ENCODE measurements at places on chromosomes 2 and 18.

GRCh38 chr18:74376523-74376922 is 60.9 kb downstream of the C18orf63 start:
- DNase-seq, result no peak

DNA sequence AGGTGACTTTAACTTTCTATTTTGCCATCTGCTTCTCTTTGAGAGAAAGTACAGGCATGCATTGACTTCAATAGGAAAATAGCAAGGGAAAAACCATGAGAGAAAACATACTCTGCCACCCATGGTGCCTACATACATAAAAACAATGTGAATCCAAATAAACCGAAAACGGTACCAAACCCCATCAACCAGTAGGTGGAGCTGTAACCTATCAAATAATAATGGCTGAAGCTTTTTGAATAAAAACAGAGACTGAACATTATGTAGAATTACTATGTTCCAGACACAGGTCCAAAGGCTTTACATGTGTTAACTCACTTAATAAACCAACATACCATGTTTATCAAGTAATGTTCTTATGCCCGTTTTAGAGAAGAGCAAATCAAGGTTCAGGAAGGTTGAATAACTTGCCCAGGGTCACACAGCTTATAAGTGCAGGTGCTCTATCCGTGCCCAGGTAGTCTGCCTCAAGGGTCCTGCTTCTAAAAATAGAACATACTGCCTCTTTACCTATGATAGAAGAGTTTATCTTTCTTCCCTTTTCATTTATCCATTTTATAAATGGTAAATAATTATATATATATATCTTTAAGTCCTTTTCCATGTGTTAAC is 293.9 kb upstream of the SYT4 start:
- no peak for DNase-seq

DNA sequence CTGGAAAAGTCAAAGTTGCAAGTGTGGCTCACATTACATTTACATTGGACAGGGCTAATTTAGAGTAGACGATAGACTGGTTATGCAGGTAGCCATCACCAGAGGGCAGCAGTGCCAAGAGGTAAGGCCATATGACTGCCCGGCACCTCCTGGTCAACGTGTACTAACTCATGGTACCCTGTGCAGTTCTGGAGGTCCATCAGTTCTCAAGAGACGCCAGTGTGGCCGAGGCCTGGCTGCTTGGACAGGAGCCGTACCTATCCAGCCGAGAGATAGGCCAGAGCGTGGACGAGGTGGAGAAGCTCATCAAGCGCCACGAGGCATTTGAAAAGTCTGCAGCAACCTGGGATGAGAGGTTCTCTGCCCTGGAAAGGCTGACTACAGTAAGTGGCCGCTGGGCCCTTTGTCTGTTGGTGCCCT is 65.8 kb upstream of the EML6 start:
- DNase-seq, result peak; percentile 57

GRCh38 chr2:168780669-168781071 is 21.8 kb upstream of the NOSTRIN start:
- DNase-seq, result no peak

GRCh38 chr2:58347810-58348209 is 106.7 kb upstream of the FANCL start:
- DNase-seq, result no peak

GRCh38 chr2:86350751-86351150 is 13.3 kb upstream of the REEP1 start:
- DNase-seq, result no peak

DNA sequence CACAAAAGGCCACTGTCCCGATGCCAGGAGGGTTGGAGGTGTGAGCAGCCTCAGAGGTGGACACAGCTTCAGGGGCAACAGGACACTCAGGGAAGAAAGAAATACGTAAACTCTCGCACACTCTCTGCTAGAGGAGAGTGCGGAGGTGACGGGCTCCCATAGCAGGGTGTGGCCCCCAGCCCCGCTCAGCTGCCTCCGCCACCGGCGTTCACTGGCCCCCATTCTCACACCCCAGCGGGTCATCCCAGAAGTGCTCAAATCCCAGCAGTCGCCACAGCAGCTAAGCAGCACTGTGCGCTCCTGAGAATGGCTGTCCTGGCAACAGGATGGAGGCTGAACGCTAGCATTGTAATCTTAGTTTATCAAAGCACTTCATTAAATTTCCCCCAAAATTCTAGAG is 315.6 kb upstream of the SALL3 start:
- no peak for DNase-seq

- no peak for DNase-seq
Measured at GRCh38 chr2:207660994-207661393, 35.8 kb upstream of the METTL21A start.

DNA sequence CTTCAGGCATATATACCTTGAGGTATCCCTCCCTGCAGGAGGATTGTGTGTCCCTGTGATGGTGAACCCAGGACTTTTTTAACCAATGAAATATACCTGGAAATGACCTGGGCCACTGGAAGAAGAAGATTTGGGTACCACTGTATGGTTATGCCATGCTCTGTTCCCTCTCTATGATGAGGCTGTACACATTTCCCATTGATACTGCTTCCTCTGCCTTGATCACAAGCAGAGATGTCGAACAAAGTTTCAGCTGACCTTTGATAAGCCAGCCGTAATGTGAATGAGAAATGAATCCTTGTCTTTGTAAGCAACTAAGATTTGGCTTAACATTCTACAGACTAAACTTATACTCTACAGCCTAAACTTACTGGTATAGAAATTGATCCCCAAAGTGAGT is 78.4 kb upstream of the SPOPL start:
- DNase-seq, result no peak

GRCh38 chr2:26612522-26613240 is 28.5 kb downstream of the CIB4 start:
- no peak for DNase-seq

- no peak for DNase-seq
Measured at GRCh38 chr2:6645004-6645403, 220.7 kb downstream of the CMPK2 start.

DNA sequence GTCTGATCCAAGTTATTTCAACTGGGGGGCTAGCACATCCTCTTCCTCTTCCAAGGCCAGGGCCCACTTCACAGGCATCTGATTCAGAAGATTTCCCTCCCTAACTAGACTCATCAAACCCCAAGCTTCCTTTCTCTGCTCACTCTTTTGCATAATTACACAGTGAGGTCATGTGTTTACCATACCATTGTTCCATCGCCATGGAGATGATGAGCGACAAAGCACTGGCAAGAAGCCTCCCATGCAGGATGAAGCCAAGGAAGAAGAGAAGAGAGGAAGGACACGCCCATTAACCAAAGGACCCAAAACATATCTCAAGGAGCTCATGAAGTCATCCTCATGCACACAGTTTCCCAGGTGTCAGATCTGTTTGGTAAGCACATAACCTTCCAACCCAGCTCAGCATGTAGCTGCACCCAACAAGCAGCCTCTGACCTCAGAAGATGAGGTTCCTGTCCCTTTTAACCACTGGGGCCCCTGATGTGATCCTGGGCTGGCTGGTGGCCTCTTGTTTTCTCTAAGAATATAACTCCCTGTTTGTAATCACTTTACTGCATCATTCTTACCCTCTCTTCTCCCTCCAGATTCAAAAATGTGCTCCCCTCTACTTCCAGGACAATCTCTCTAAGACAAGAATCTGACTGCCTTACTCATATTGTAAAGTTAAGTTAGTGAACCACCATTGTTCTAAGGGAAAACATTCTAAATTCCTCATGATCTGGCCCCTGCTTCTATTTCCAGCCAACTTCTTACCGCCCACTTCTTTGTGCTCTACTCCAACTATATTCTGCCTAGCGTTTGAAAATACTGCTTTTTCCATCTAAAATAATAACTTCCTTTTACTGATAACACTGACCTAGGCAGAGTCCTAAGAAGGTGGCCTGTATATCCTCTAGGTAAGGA is 190.1 kb downstream of the TTC32 start:
- DNase-seq, result no peak

GRCh38 chr2:241007880-241008710 is 9.7 kb downstream of the SNED1 start:
- DNase-seq, result peak; percentile 9

DNA sequence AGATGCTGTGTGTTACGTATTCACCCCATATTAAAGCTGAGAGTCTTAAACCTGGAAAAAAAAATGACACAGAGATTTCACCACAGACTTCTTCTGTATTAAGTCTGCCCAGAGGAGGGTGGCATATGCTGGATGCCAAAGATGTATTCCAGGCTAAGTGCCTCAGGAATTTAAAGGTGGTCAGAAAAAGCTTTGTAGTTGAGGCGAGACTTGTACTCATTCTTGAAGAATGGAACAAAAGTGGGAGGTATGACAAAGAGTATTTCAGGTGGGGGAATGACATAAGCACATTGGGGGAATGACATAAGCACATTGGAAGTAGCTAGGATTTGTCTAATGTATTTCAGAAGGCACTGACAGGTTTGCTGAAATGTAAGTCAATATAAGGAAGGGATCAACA is 98.6 kb downstream of the BABAM2 start:
- DNase-seq, result no peak

DNA sequence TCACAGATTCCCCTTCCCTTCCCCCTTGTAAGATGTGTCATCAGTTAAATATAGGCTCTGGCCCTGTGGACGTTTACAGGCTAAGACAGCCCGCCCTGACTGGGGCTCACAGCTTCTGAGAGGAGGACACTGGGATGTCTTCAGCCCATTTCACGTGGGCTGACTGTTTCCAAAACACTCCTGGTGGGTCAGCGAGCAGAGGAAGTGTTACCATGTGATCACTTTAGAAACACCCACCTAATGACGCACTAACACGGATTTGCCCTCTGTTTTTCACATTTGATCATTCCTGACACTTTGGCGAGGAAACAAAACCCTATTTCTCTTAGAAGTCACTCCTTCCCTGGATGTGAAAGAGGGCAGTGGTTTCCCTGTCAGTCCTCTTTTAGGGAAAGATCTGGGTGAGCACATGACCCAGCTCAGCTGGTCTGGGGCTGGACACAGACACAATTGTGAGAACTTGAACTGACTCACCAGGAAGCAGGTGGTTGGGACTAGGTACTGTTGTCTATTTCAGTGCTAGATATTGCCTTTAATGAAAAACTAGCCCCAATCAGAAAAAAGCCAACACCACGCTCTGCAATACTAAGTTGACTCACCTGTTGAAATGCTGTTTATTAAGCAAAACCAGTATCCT is 38.8 kb downstream of the BMP10 start:
- DNase-seq, result peak; percentile 50

GRCh38 chr18:44586782-44587524 is 93.7 kb upstream of the SETBP1 start:
- no peak for DNase-seq

DNA sequence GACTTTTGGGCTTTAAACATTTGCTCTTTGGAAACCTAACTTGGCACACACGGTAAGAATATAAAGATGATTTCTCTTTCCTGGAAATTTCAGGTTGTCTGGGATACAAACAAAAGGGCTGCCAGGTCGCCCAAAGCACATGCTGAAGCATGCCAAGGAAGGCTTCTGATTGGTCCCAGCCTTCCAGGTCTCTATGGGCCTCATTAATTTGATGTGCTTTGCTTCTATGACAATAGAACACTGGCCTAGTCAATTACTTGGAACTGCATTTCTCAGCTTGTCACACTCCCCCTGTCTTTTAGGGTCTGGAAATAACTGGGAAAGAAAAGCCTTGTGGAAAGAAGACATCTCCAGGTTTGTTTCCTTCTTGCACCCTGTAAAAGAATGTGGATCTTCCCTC is 228.9 kb downstream of the ADCYAP1 start:
- no peak for DNase-seq

DNA sequence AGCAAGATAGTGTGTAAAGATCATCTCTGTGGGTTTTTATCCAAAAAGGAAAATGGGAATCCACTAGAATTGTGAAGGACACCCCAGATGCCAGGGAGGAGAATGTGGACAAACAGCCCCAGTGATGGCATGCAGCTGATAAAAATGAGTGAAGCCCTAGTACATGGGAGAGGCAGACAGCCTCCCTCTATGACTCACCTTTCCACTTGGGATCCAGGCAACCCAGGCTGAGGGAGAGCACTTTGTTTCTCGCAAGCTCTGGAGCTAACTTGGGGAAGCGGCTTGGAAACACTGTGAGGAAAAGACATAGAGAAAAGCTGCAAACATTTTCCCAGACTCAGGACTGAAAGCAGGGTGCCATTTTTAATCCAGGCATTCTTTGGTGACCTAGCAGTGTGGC is 5.3 kb upstream of the FLACC1 start:
- no peak for DNase-seq

DNA sequence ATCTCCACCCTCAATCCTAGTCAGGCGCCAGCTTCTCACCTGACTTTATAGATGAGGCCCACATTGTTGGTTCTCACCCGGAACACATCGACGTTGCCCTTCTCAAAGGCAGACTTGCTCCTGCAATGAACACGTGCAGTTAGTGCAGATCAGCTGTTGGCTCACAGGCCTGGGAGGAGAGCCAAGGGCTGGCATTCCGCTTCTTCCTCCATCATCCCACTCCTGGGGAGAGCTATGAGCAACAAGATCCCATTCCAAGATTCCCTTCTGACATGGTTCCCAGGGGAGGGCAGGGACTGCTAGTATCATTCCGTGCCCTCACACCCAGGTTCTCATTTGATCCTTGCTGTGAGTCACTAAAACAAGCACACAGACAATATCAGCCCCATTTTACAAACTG is 15.1 kb downstream of the LOXHD1 start:
- DNase-seq, result no peak

DNA sequence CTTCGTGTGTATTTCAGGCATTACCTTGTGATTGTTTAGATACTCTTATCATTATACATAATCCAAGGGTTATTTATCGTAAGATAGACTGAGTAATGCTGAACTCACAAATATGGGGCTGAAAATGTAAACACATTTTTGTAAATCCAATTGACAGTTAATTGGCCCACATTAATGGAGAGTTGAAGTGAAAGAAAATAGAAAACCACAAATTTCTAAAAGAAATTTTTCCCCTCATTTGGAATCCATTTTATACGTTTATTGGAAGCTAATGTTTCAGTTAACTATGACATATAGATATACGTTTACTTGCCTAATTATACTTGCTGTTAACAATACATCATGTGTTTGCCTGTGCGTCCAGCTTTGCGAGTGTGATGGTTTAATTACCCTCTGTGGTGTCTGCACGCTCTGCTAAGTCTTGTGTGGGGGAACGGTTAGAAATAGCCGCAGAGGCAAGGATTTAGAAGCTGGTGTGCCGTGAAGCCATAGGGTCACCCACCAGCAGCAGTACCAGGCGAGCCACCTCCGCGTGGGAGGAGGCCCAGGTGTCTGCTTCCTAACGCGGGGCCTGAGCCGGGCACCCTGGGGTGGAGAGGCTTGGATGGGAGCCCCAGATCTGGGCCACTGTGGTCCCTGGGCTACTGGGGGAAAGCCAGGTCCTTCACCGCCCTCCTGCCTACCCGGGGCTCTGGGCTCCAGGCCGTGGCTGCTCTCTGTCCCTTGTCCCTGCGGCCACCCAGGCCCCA is 38.0 kb downstream of the TSHZ1 start:
- DNase-seq, result no peak

DNA sequence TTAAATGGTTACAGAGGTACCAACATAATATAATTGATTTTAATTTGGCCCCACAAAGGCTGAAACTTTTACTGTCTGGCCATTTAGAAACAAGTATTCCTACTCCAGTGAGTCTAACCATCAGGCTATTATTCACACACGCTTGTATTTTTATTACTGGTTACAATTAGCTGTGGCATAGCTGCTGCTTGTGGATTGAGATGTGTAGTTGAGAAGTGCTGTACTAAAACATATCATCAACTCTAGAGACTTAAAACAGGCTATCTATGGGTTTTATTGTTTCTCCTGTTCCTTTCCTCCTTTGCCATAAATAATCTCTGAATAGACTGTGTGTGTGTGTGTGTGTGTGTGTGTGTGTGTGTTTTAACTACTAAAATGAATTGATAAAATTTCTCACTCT is 530.2 kb downstream of the CCDC85A start:
- DNase-seq, result no peak

GRCh38 chr2:23824777-23825212 is 102.1 kb downstream of the ATAD2B start:
- DNase-seq, result no peak

- no peak for DNase-seq
Measured at GRCh38 chr2:217890445-217890844, 112.3 kb downstream of the TNS1 start.

Data from stimulated activated CD4-positive, alpha-beta T cell treated with anti-CD3 and anti-CD28 coated beads, Interleukin-2, amount 100 ng/mL, for 24 hours (primary cell).